ENCODE measurements at places on chromosomes 5 and 9.

DNA sequence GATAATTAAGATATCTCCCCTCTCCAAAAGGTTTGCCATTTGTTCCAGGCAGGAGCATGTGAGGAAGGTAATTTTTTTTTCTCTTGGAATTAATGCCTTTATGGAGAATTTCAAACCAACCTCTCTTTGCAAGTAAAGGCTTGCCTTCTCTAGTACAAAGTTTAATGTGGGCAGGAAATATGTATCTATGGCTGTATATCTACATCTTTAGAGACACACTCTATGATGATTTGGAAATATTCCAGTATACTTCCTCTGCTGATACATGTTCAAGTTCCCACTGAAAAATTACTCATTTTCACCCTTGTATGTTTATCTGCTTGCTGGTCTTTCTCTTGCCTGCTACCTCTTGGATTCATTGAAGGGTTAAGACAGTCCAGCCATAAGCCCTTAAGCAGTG, 83.5 kb upstream of the SEMA6A start:
- no peak for DNase-seq

- peak; percentile 63 for DNase-seq
Observed at GRCh38 chr5:170633235-170634081, 129.6 kb downstream of the KCNIP1 start.

DNA sequence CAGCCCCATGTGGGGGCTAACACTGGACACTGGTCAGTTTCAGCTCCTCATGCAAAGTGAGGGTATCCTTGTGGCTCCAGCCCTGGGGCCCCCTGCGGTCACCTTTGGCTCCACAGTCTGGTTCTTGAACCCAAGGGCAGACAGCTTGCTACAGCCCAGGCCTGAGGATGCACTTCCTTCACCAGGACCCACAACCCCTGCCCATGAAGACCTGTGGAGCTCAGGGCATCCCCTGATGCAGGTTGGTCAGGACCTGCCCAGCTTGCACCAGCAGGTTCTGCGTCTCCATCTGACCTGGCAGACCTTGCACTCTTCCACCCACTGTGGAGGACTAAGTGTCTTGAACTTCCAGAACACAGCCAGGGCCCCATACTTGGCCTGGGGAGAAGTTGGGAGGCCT, 3.7 kb upstream of the MRNIP start:
- DNase-seq = no peak

GRCh38 chr5:54873691-54874090, 111.7 kb downstream of the ESM1 start:
- DNase-seq = no peak

GRCh38 chr9:83219924-83220438, 157.0 kb upstream of the RASEF start:
- DNase-seq = no peak

DNA sequence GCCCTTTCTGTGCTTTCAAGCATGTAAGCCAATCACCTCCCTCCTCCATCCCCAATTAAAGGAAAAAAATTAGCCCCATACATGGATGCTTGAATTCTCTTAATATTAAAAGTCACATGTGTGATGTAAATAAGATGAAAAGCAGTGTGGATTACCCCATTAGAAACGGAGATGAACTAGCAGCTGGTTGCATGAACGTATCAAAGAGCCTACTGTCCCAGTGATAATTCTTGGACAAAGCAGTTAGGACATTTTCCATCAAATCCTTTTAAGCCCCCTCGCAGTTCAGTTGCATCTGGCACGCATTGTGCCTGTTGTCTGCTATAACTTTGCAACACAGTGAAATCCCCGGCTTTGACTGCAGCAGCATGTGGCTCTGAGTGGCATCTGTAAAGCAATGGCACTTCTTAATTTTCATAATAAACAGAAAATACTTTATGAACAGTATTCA, 285.6 kb downstream of the FBXL7 start:
- no peak for DNase-seq

DNA sequence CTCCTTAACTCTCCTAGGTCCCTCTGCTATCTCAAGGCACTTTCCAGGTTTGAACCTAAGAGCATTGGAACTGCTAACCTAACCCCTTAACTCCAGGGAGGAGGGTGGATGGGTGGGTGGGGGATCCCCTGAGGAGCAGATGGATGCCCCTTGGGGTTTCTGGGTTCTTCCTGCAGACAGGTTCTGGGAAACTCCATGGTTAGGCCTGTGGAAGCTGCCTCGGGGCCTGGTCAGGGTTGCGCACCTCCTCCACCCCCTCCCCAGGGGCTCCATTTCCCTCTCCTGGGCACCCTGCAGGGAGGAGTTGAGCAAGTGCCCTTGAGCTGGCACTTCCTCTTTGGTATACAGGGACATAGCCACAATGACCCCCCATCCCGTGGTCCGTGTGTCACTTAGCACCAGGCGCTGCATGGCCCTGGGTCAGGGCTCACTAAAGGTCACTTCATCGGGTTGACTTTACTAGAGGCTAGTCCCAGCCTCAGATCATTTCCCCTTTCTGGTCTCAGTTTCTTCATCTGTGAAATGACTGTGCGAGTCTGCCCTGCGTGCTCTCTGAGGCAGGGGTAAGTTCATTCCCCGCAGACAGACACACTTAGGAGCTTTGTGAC, 16.0 kb downstream of the CXXC5 start:
- DNase-seq = no peak

DNA sequence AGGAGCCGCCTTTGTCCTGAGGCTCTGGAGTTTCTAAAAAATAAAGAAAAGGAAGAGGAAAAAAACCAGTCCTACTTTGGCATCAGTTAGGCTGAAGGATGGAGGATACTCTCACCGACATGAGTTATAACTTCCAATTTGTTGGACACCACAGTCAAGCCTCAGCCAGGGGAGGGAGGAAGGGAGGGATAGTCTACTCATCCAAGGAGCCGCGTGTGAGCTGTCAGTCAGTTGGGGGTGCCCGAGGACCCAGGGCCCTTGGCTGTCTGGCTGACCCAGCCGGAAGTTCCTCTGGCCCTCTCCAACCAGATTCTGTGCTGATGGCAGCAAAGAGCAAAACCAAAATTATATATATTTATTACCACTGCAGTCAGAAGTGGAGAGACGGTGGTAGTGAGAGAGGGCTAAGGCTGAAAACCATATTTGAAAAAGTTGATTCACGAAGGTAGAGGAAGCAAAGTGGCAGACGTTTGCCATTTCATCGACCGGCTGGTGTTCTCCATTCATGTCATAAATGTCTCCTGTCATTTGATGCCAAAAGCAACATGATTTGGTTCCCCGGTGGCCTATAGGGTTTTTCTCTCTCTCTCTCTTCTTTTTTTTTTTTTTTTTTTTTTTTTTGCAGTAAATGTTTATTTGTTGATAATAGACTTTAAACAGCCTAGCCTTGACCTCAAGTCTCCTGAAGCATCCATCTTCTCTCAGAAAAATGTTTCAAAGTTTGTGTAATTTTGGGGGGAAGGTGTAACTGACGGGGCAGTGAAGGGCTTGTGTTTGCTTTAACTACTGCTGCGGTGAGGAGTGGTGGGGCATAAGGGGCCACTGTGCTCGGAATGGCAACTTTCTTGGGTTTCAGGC, 7.6 kb downstream of the LMX1B start:
- DNase-seq = no peak

- no peak for DNase-seq
Observed at GRCh38 chr9:123296174-123296573, 27.8 kb upstream of the STRBP start.

- no peak for DNase-seq
Observed at GRCh38 chr5:135059000-135059923, 25.2 kb upstream of the PITX1 start.

- no peak for DNase-seq
Observed at GRCh38 chr9:82949203-82949602, 113.7 kb downstream of the RASEF start.

DNA sequence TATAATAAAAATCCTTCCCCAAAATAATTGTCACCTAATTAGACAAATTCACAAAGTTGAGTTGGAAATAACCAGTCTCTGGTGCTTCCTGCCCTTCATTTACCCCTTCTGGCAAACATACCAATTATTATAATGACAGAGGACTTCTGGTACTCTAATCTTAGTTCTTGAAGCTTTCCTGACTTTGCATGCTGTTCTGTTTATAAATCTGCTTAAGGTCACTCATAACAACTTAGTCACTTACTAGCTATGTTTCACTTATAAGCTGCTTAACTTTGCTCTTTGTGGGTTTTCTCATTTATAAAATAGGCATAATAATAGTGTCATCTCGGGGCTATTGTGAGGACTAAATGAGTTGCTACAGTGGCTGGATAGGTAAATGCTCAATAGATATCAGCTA, 446.5 kb downstream of the EFNA5 start:
- no peak for DNase-seq

GRCh38 chr5:109045710-109046109, 298.0 kb downstream of the FER start:
- DNase-seq = no peak

DNA sequence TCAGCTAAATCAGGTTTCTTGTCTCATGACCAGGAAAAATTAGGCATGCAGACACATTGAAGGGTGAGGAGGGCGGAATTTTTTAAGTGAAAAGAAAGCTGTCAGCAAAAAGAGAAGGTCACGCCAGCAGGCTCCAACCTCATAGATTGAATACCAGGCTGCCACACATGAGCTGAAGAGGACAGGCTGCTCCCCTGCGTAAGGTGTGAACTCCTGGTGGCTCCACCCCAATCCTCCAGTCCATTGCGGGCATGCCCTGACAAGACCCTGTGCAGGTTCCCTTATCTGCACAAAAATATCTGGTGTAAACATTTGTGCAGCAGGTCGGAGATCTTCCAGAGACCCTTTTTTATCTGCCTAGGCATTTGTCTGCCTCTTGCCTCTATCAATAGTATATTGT, 22.9 kb upstream of the TEX10 start:
- no peak for DNase-seq

DNA sequence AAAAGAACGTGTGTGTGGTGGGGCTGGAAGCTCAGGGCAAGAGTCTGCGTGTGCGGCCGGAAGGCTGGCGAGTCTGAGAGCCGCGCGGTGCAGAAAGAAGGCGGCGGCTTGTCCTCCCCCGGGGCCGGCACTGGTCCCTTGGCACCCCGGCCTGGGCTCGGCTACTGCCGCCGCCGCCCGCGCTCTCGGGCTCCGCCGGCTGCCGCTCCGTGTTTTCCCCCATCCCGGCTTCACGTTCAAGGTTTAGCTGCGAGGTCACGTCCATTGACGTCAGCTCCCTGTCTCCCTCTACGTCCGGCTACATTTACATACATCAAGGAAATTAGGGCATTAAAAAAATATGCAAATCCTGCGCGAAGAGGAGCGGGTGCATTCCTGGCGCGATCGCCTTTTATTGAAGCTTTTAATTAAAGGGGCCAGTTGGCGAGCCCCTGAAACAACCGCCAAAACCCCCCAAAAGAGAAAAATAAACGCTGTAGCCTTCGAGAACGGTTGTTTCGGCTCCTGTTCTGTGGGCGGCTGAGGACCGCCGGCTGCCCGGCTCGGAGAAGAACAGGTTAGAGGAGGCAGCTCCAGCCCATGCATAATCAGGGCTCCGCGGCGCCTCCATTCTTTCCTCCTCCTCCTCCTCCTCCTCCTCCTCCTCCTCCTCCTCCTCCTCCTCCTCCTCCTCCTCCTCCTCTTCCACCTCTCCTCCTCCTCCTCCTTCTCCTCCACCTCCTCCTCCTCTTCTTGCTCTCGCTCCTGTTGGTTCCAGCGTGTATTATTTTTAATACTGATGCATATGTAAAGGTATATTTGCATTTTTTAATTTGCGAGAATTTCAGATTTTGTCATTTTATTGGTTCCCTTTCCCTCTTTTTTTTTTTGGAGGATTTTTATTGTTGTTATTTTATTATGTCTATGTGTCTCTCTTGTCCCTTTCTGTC, 207.0 kb downstream of the MEF2C start:
- DNase-seq = peak; percentile 75

DNA sequence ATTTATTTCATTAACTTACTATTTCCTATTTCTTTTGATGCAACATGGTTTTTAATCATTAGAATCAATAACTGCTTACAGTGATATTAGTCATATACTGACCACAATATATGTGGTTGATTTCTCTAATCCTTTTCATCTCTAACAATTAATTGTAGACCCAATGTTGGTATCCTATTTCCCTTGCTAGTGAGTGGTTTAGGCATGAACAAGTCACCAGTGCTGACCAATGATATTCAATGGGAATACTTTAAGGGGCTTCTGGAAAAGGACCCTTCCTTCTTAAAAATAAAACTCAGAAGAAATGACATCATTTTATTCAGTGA, 672.4 kb upstream of the GRAMD2B start:
- no peak for DNase-seq

- no peak for DNase-seq
Observed at GRCh38 chr5:138974227-138975063, 99.3 kb upstream of the LRRTM2 start.

- DNase-seq = no peak
Observed at GRCh38 chr9:128556926-128557634, 4.7 kb downstream of the SPTAN1 start.

DNA sequence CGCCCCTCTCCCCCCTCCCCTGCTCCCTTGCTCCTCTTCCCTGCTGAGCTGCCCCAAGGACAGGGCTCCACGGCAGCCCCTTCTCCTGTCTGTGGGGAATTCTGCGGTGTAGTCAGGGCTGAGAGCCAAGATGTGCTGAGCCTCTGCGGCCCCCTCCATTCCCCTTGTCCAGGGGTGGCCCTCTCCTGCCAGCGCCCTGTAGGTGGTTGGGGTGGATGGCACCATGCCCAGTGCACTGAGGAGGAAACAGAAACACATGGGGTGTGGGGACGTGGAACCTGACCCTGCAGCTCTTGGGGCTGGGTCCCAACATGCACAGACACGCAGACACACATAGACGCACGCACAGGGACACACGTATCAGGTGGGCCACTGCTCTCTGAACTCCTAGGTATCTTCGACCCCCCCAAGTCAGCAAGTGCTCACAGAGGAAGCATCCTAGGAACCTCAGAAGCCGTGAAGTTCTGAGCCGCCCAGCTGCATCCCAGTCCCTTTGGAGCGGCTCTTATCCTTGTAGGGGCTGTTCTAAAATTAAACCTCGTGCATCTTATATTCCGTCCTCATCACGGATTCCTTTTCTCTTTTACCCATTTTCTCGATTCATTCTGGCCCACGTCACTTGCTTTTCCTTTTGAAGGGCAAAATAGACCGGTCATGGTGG, 64.8 kb downstream of the HMCN2 start:
- DNase-seq = no peak

GRCh38 chr9:113772121-113772810, 103.8 kb upstream of the ZNF618 start:
- no peak for DNase-seq

DNA sequence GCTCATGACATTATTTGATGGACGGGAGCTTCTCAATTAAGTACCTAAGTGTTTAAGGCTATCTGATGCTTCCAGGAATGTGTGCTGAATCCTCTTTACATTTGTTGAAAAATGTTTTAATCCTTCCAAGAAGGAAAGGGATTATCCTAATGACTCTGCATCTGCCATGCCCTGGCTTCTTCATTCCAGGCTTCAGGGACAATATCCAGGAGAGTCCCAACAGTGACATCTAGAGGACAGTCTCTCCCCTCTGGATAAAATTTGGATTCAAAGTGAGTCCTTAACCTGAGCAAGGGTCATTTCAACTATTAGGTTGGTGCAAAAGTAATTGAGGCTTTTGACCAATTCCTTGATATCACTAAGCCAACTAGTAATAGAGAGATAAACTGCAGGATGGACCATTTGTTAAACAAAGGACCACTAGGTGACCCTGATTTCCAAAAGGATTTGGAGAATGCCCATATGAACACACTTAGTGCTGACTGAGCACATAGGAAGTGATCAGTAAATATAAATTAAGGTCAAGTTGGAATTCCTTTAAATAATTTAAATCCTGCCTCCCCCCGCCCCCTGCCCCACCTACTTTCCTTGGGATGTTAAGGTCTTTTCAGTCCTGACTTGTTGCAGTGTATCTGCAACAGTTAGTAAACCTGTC, 19.1 kb downstream of the TNFSF8 start:
- DNase-seq = peak; percentile 16

Measured in SK-N-DZ (cell line).